ENCODE measurements at places on chromosomes 7 and 10. TPM values are rescaled to one million over a fixed set of nuclear protein-coding genes. Genes with fewer than 3 reads are reported as not detected.
A peak's percentile ranks its signal among the peaks of the same experiment; 100 is the strongest.

The TMEM270 gene
- not detected for total RNA-seq

The ERVW-1 gene
- total RNA-seq, result not detected

The CHST3 gene
- total RNA-seq, result 5.7 TPM

The AS3MT gene
- total RNA-seq, result 10.4 TPM

The EBF3 gene
- 0.26 TPM for total RNA-seq

The BMPR1A gene
- total RNA-seq, result 129 TPM

The NKX2-3 gene
- not detected for total RNA-seq

The NACAD gene
- total RNA-seq, result 6.4 TPM

The CPED1 gene
- total RNA-seq, result 0.25 TPM

The CLCN1 gene
- total RNA-seq, result 0.33 TPM

The ZP3 gene
- 1.4 TPM for total RNA-seq

The IFIT2 gene
- 0.40 TPM for total RNA-seq

- H3K27ac ChIP-seq, result no peak overlapping the region
- DNase-seq, result no peak
- no peaks in the 10 kb centered on the region for H3K27me3 ChIP-seq
- H3K4me3 ChIP-seq, result no peak overlapping the region
Measured at GRCh38 chr7:26305090-26305868, 13.6 kb downstream of the SNX10 start.

- no peaks in the 10 kb centered on the region for H3K27me3 ChIP-seq
- no peaks in the 10 kb centered on the region for H3K4me1 ChIP-seq
- DNase-seq, result no peak
- H3K36me3 ChIP-seq, result no peaks in the 10 kb centered on the region
Measured at GRCh38 chr10:119734396-119735332, 8.8 kb downstream of the INPP5F start.

DNA sequence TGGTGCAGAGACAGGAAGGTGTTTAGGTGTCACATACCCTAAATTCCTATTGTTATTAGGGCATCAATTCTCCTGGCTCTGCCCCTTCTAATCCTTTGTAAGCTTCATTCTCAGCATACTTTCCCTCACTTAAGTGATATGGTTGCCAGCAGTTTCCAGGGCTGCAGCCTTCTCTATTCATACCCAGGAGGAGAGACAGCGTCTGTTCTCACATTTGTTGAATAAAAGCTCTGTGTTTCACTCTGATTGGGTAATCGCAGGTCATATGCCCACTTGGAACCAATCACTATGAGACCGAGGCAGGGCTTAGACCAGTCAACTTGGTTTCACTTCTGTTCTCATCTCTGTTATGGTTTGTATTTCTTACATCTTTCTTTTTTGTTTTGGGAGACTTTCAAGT lies 109.6 kb upstream of the MTPN start:
- no peaks in the 10 kb centered on the region for H3K27me3 ChIP-seq
- peak; percentile 52 for DNase-seq
- H3K27ac ChIP-seq, result no peak overlapping the region

GRCh38 chr10:88927416-88927690 lies 25.2 kb downstream of the ACTA2 start:
- H3K27ac ChIP-seq, result no peak overlapping the region
- no peaks in the 10 kb centered on the region for H3K36me3 ChIP-seq
- H3K27me3 ChIP-seq, result no peaks in the 10 kb centered on the region

- peak; percentile 66 for DNase-seq
- H3K4me1 ChIP-seq, result no peaks in the 10 kb centered on the region
- no peaks in the 10 kb centered on the region for H3K36me3 ChIP-seq
- H3K27me3 ChIP-seq, result no peaks in the 10 kb centered on the region
- no peak overlapping the region for H3K27ac ChIP-seq
Measured at GRCh38 chr7:78770422-78771410, 682.8 kb downstream of the MAGI2 start.

- H3K27me3 ChIP-seq, result no peaks in the 10 kb centered on the region
- DNase-seq, result no peak
- no peak overlapping the region for H3K4me3 ChIP-seq
- H3K4me1 ChIP-seq, result no peaks in the 10 kb centered on the region
- H3K36me3 ChIP-seq, result peaks cover 61% of the 10 kb centered on the region
Measured at GRCh38 chr7:76343294-76343930, 15.4 kb downstream of the YWHAG start.

DNA sequence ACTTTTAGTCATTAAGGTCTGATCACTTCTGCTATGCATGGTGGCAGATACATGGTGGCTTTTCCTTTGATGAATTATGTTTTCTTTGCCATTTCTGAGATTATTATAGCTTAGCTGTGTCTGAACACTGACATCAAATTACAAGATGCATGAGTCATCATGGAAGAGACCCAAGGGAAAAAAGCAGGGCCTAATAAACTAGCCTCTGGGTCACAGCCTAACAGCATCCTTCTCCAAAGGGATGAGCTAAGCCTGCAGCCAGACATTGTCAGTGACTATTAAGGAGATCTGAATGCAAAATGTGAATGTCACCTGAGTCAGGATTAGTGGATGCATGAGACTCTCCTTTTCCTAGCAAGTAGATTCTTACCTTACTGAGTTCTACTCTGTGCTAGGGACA lies 19.1 kb upstream of the OGDHL start:
- H3K27me3 ChIP-seq, result no peaks in the 10 kb centered on the region
- no peak overlapping the region for H3K27ac ChIP-seq
- no peaks in the 10 kb centered on the region for H3K36me3 ChIP-seq
- no peak overlapping the region for H3K4me3 ChIP-seq
- no peak for DNase-seq

DNA sequence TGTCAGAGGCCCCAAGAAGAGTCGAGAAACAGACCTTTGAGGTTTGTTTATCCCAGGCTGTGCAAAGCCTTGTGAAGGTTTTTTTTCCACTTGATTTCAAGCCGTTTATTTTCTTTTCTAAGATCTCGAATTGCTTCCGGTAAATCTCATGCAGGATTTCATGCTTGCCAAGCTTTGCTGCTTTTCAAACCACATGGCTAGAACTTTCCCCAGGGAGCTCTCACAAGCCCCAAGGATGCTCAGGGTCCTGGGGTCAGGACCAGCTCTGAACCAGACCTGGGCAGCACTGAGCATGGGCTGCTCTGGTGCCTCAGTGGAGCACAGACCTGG lies 48.0 kb upstream of the AQP1 start:
- H3K4me3 ChIP-seq, result no peak overlapping the region
- DNase-seq, result no peak
- H3K4me1 ChIP-seq, result no peaks in the 10 kb centered on the region
- no peaks in the 10 kb centered on the region for H3K36me3 ChIP-seq

GRCh38 chr10:72719941-72720592 lies 28.1 kb downstream of the MCU start:
- no peaks in the 10 kb centered on the region for H3K36me3 ChIP-seq
- no peak overlapping the region for H3K27ac ChIP-seq
- no peaks in the 10 kb centered on the region for H3K4me1 ChIP-seq
- DNase-seq, result no peak
- no peak overlapping the region for H3K4me3 ChIP-seq

DNA sequence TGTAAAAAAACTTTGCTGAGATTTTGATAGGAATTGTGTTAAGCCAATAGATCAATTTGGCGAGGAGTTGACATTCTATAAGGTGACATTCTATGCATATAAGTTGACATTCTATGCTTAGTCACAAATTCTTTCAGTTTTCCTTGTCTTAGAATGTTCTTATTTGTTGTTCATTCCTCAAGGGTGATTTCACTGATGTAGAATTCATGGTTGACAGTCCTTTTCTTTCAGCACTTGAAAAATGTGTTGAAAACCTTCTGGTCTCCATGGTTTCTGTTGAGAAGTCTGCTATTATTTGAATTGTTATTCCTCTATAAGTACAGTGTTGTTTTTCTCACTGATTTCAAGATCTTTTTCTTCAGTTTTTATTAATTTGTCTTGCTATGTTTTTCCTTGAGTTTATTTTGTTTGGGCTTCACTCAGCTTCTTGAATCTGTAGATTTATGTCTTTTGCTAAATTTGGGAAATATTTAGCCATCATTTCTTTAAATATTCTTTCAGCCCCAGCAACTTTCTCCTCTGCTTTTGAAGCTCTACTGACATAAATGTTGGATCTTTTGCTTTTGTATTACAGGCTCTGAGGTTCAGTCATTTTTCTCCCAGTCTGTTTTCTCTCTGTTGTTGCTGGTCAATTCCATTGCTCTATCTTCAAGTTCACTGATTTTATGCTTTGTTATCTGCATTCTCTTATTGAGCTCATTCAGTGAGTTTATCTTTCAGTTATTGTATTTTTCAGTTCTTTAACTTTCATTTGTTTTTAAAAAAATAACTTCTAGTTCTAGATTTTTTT lies 154.9 kb downstream of the SDK1 start:
- no peak for DNase-seq
- no peak overlapping the region for H3K4me3 ChIP-seq
- no peaks in the 10 kb centered on the region for H3K27me3 ChIP-seq
- H3K4me1 ChIP-seq, result no peaks in the 10 kb centered on the region
- no peak overlapping the region for H3K27ac ChIP-seq

GRCh38 chr10:13813550-13813949 lies 226.8 kb downstream of the PRPF18 start:
- no peaks in the 10 kb centered on the region for H3K27me3 ChIP-seq
- no peak for DNase-seq
- no peak overlapping the region for H3K4me3 ChIP-seq
- H3K36me3 ChIP-seq, result no peaks in the 10 kb centered on the region
- peaks cover 13% of the 10 kb centered on the region for H3K4me1 ChIP-seq

DNA sequence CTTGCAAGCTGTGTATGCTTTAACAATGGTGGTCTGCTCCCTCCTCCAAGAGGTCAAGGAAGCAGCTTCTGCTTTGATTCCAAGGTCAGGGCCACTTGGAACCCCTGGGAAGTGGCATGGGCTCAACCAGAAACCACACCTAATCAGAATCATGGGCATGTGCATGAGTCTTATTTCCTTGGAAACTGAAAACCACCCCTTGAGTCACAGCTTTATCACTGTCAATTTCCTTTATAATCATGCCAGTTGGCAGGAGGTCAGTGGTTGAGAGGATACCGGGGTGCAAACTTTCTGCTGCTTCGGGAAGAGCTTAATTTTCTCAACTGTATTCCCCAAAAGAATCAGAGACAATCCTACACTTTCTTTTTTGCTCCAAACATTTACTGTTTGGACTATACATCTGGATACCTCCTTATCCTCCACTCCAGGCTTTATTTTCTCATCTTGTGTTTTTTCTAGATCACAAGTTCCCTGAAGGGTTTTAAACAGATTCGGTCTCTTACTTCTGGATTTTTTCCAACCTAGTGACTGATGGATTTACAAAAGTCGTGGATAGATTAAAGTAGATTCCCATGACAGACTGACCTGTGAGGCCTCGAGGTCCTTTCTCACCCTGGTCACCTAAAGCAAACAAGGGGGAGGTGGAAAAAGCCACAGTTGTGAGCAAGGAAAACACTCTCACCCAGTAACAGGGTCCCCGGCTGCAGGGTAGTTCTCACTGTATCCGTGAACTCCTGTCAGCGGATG lies 36.0 kb downstream of the COL17A1 start:
- no peak overlapping the region for H3K27ac ChIP-seq
- no peak for DNase-seq
- no peaks in the 10 kb centered on the region for H3K36me3 ChIP-seq
- no peak overlapping the region for H3K4me3 ChIP-seq

DNA sequence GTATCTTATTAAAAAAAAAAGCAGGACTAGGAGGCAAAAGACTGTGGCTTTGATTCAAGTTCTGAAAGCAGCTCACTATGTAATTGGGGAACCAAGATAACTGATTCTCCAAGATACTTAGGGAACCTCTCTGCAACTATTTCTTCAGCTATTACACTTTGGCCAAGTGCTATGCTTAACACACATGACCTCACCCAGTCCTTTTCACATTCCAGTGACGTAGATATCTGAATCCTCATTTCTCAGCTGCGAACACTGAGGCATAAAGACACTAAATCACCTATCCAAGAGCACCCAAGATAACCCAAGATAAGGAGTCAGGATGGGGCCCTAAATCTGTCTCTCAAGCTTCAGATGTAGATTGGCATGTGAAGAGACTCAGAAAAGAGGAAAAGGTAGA lies 133.6 kb downstream of the GLI3 start:
- H3K36me3 ChIP-seq, result peaks cover 4% of the 10 kb centered on the region
- no peaks in the 10 kb centered on the region for H3K27me3 ChIP-seq
- no peak overlapping the region for H3K4me3 ChIP-seq
- no peak overlapping the region for H3K27ac ChIP-seq
- DNase-seq, result no peak

DNA sequence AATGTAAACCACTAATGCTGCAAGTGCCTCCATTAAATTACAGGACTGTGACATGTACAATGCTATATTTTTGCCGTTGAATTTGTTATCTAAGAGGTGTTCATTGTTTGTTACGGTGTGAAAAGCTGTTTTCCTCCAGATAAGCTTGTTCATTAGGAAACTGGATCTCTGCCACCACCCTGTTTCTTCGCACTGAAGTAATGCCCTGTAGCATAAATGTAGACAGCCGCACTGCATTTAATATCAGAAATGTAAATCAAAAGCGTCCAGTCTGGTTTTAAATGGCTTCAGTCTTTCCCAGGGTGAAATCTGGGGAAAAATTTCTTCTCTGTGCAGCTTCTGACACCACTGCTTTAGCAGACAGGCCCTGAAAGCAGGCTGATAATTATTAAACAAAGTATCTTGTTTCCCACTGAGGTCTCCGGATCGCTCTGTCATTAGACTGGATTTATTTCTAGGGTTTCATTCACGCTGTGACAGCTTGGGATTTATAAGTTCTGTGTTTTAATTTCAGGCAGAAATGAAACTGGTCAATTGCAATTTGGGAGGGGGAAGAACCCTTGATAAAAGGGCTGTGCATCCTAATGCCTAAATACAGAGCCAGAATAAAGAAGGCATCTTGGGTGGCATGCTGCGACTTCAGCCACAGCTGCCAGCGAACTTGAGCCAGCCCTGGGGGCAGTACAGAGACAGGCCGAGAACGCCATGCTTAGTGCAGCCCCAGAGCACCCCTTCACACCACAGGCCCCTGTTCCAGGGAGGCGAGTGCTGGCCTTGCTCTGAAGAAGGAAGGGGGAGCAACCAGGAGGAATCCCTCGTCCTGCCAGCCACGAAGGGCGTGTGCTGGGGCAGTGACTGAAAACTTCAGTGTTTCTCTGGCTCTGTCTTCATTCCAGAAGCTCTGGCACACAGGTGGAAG lies 547.7 kb upstream of the GALNT17 start:
- no peak for DNase-seq
- peaks cover 34% of the 10 kb centered on the region for H3K4me1 ChIP-seq
- no peaks in the 10 kb centered on the region for H3K27me3 ChIP-seq
- H3K27ac ChIP-seq, result no peak overlapping the region

Measured in H1 (cell line).